ENCODE measurements at places on chromosomes 2 and 18.

DNA sequence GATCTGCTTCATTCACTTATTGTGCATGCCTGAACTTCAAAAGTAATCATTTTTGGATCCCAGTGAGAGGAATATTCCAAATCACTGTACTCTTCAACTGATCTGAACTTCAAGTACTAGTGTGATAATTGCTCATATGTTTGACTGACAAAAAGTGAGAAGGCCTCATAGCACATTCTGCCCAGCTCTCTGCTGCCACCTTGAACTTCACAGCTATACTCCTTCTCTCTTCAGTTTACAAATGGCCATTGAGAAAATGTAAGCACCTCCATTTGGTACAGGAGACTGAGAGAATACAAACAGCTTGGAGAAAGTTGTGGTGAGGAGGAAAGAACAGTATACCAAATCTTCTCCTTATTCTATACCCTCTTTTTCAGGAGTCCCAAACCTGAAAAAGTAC is 946.0 kb upstream of the CHAC2 start:
- no peak for DNase-seq

GRCh38 chr2:122114421-122114820 is 359.0 kb downstream of the TSN start:
- no peak for DNase-seq

DNA sequence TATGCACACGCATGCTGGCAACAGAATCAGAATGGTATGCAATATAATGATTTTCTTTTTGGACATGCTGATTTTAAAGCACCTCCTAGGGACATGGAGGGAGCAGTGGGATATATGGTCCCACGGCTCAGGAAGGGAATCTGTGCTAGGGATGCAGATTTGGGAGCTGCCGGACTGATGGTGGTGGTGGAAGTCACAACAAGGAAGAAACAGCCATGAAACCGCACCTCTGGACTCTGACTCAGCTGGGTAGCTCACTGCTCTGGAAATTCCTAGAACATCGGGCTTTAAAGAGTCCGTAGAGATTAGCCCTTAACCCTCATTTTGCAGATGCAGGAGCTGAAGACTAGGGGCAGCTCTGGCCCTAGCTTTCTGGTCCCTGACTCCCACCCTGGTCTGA is 364.3 kb upstream of the KLHL29 start:
- DNase-seq, result no peak

DNA sequence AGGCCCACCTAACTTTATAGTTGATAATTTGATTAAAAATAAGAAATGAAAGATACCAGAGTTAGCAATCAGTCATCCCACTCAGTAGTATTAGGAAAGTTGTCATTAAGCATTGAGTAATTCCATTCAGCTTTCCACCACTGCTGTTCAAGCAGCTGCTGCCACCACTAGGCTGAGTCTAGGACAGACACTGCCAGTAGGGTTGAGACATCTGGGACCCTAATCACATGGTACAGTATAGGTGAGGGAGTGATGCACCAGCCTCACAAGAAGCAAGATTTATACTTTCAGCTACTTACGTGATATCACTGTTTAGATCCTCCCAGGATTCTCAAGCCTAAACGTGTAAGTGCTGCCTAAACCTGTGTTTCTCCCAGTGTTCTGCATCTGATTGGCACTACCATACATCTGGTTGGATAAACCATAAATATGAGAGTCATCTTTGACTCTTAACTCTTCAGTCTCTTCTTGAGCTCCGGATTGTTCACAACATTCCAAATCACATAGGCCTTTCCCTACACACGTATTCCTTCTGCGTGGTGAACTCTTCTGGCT is 3.2 kb downstream of the UBXN4 start:
- peak; percentile 29 for DNase-seq

- DNase-seq, result no peak
Observed at GRCh38 chr18:63858456-63858855, 29.0 kb upstream of the SERPINB2 start.

- DNase-seq, result no peak
Observed at GRCh38 chr2:239025096-239025801, 177.4 kb downstream of the TWIST2 start.
